LHCN-M2 (cell line): ENCODE measurements at places on chromosomes 1 and 21. TPM values are rescaled to one million over a fixed set of nuclear protein-coding genes. Genes with fewer than 3 reads are reported as not detected.

- no peak for DNase-seq
These were observed 41.4 kb downstream of the MTARC1 start for GRCh38 chr1:220828179-220828490.

GRCh38 chr1:61754545-61754944 is 12.3 kb downstream of the PATJ start:
- DNase-seq: no peak

- peak; percentile 9 for DNase-seq
These were observed 112.6 kb downstream of the MACF1 start for GRCh38 chr1:39317111-39317510.

GRCh38 chr1:111938536-111938935 is 50.9 kb downstream of the KCND3 start:
- no peak for DNase-seq

DNA sequence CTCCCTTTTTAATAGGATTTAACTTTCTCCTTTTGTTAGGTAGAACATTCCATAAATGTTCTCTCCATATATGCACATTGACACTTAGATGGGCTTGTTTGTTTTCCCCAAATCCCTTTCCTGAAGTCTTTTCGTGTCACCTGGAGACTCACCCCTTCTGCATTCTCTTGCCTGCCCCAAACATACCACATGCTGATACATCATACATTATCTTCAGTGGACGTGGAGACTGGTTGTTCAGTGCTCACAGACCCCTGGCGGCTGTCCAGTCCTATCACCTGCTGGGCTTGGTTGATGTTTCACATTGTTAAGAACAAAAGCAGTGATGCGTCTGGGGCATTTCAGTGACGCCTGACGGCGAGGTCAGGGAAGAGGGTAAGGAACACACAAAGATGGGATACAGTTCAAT is 22.2 kb downstream of the FMOD start:
- DNase-seq: no peak

GRCh38 chr1:43354936-43355335 is 3.8 kb upstream of the CDC20 start:
- peak; percentile 15 for DNase-seq

- DNase-seq: no peak
These were observed 109.2 kb downstream of the DDX20 start for GRCh38 chr1:111864862-111865261.

- DNase-seq: no peak
These were observed 244.9 kb upstream of the NRIP1 start for GRCh38 chr21:15309721-15310120.

- DNase-seq: no peak
These were observed 77.5 kb downstream of the PAPPA2 start for GRCh38 chr1:176540428-176540827.

GRCh38 chr1:232493869-232494268 is 136.1 kb downstream of the SIPA1L2 start:
- DNase-seq: no peak

- DNase-seq: peak; percentile 17
These were observed 694.4 kb downstream of the LTN1 start for GRCh38 chr21:28298251-28298672.

DNA sequence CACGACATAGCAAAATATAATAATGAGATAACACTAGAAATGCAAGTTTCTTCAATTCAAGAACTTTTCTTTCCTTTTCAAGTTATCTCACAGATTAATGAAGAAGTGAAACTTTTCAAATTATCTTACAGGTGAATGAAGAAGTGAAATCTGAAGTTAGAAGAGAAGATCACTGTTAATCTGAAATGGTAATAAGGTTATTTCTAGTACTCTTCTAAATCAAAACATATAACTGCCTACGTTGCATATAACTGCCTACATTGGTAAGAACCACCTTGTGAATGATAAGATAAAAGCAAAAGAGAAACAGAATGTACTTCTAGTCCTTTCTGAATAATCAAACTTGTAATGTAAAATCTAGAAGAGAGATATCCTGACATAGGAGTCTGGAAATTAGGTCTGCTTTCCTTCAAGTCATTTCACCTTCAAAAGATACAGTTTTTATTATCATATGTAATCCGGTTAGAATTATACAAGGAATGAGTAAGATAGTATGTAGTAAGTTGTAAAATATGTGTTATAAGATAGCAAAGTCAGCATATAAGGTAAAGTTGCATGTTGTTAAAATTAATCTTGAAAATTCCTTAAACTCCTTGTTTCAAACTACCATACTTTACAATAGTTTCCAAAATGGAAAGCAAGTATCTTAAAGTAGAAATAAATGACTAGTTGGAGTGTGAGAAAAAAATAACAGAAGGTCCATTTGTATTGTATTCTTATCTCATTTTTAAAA is 522.4 kb upstream of the ZRANB2 start:
- DNase-seq: no peak

DNA sequence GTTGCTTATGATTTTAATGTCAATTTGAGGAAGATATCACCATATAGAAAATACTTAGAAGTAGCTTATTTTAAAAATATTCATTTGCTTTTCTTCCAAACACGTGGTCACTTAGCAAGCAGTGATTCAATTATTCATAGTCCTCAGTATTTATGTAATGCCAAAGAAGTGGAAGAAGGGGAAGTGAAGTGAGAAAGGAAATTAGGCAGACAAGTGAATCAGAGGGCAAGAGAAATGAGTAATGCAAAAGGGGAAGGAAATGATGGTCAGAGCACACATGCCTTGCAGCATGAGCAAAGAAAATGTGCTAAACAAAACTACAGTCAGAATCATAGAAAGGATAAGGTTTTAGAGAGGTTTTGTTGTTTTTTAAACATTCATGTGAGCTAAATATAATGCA is 31.8 kb downstream of the SDCCAG8 start:
- DNase-seq: peak; percentile 88

DNA sequence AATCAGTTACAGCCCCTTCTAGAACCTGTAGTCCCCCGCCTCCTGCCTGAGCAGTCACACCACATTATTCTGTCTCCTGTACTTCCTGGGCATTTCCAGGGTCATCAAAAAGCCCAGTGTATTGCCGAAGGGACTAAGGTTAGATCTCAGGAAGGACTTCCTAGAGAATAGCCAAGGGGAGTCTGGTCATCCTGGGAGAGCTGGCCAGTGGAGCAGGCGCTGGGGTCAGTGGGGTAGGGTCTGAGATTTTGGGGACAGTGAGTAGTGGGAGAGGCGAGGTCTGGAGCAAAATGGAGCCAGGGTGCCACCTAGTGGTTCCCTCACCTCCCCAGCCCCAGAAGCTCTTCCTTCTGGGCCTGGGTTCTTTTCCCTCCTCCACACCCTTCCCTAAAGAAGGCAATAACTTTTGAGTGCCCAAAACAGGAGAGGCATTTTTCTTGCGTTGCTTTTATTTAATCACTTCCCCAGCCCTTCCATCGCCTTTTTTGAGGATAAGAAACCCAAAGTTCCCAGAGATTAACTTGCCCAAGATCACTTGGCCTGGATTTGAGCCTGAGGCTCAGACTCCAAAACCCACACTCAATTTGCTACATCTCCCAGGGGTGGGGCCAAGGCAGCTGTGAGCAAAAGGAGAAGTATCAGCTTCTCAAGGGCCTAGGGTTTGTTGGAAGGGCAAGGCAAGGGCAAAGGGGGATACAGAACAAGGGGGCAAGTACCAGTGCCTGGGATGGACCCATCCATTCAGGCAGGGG is 7.3 kb upstream of the PMVK start:
- no peak for DNase-seq

GRCh38 chr1:243267914-243268653 is 12.2 kb downstream of the SDCCAG8 start:
- peak; percentile 80 for DNase-seq

GRCh38 chr1:153380711-153381110 is 5.3 kb upstream of the S100A12 start:
- no peak for DNase-seq

DNA sequence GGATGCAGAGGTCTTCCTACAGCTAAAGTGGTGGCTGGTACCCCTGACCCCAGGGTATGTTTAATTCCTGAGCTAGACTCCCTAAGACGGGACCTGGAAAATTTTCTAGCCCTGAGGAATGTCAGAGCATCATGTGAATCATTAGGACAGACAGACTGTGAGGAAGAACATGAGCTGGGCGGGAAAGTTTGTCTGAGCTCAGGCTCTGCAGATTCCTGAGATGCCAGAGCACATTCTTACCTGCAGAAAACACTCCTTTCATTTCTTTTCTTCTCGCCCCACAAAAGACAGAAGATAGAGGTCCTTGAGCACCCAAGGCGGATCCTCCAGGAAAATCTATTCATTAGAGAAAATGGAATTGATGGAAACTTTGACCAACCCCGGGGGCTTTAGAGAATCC is 6.5 kb downstream of the CAPN2 start:
- DNase-seq: no peak

DNA sequence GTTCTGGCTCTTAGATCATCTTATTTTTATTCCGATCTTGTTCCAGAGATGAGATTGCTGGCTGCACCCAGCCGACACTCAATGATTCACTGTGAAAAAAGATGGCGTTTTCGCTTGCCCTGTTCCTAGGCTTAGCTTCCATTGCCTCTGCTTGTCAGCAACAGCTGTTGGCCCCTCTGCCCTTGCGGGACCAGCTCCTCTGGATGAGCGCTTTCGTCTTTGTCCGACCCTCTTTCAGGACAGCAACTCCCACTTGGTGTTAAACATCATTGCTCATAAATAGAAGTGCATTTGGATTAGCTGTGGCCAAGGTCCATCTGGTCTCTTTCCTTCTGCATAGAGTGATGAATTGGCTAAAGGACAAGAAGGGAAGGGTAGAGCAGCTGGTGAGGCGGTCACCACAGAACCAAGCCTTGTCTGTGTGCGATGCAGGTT is 43.5 kb upstream of the SCCPDH start:
- peak; percentile 61 for DNase-seq

GRCh38 chr1:76142771-76143540 is 68.4 kb downstream of the ST6GALNAC3 start:
- DNase-seq: no peak

- DNase-seq: no peak
These were observed 140.3 kb downstream of the PLXNA2 start for GRCh38 chr1:208103597-208104513.

- no peak for DNase-seq
These were observed 8.8 kb upstream of the PPIE start for GRCh38 chr1:39729842-39730241.

DNA sequence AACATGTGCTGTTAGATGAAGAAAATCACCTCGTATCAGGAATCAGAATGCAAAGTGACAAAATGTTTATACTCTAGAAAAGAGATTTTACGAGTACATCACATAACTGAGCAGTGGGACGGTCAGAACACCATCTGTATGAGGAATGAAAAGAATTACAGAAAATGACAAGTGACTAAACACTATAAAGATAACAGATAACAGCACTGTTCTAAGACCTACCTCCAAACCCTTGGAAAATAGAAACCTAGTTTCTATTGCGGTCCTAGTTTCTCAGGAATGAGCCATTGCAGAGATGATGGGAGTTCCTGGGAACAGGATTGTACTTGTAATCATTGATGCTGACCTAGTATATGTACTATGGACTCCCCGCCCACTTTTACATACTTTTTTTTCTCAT is 839.4 kb upstream of the ADAMTS5 start:
- no peak for DNase-seq

DNA sequence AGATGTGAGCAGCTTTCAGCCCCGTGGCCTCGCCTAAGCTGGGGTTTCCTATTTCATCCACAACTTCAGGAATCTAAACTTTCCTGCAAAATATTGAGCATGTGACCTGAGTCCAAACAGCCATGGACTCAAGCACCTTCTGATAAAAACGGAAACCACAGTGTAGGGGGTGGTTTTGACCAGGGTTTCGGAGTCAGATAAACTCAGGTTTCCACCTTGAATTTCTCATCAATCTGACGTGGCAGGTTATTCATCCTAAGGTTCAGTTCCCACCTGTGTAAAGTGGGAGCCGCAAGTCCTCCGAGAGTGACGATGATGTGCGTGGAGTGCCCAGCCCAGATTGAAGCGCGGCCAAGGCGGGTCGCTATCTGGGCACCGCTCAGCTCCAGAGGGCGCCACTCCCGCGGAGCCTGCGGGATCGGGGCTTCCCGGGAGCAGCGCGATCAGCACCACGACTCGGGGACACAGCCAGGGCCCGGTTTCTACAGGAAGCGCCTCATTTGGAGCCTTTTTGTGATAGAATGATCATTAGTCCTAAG is 871 bp upstream of the ETS2 start:
- DNase-seq: peak; percentile 46

DNA sequence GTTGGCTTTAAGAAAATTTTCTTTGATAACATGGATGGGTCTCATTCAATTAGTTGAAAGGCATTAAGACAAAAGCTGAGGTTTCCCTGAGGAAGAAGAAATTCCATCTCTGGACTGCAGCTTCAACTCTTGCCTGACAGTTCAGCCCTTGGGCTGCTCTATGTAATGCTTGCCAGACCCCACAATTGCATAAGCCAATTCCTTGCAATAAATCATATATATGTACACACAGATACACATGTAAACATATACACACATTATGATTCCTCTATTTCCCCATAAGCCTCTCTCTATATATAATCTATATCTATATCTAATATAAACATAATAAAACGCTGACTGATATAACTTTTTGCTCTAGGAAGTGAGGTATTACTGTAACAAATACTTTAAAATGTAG is 301.5 kb upstream of the PRMT6 start:
- DNase-seq: no peak

Gene PODN
- not detected in 2 replicates for total RNA-seq

Gene SPATA46
- not detected in 2 replicates for total RNA-seq

Gene DNASE2B
- not detected in 2 replicates for total RNA-seq

Gene PCP4L1
- total RNA-seq: 0.17 TPM in 1 of 2 replicates, not detected in the other

Gene ADORA1
- 9.7 and 19.1 TPM in 2 replicates for total RNA-seq

Gene IQCC
- 2.3 and 4.0 TPM in 2 replicates for total RNA-seq

Gene IFFO2
- total RNA-seq: 4.5 and 4.7 TPM in 2 replicates

Gene MAP3K21
- total RNA-seq: under 0.01 TPM in 1 of 2 replicates, not detected in the other

Gene MMEL1
- not detected in 2 replicates for total RNA-seq

Gene SLC5A9
- total RNA-seq: not detected in 2 replicates

Gene CYP4A11
- not detected in 2 replicates for total RNA-seq

Gene SPRR1A
- total RNA-seq: not detected in 2 replicates
